ENCODE measurements at places on chromosomes 4 and X. TPM values are rescaled to one million over a fixed set of nuclear protein-coding genes. Genes with fewer than 3 reads are reported as not detected.

The PNCK gene
- 0.42 TPM for total RNA-seq

The PGAM4 gene
- 0.22 TPM for total RNA-seq

The BTC gene
- 0.57 TPM for total RNA-seq

The DCLK2 gene
- 12.0 TPM for total RNA-seq

The TCP11X2 gene
- total RNA-seq = not detected

The BMP3 gene
- not detected for total RNA-seq

The OTC gene
- total RNA-seq = not detected

The BMPR1B gene
- 0.20 TPM for total RNA-seq

The COMMD8 gene
- 27.3 TPM for total RNA-seq

The HADH gene
- 11.3 TPM for total RNA-seq

The ADH1B gene
- not detected for total RNA-seq

The POU3F4 gene
- not detected for total RNA-seq

The LNX1 gene
- not detected for total RNA-seq

The FREM3 gene
- total RNA-seq = not detected

The KIT gene
- total RNA-seq = not detected

The XAGE1A gene
- not detected for total RNA-seq

The VEGFD gene
- 2.9 TPM for total RNA-seq

The SPIN4 gene
- 9.8 TPM for total RNA-seq

The ATP1B4 gene
- not detected for total RNA-seq

The SMARCA5 gene
- 32.0 TPM for total RNA-seq

The SPANXC gene
- total RNA-seq = not detected

Measured in NCI-H460 (cell line).